Motor neuron (in vitro differentiated cells): ENCODE measurements at places on chromosomes 16 and 17. TPM values are rescaled to one million over a fixed set of nuclear protein-coding genes. Genes with fewer than 3 reads are reported as not detected.

DNA sequence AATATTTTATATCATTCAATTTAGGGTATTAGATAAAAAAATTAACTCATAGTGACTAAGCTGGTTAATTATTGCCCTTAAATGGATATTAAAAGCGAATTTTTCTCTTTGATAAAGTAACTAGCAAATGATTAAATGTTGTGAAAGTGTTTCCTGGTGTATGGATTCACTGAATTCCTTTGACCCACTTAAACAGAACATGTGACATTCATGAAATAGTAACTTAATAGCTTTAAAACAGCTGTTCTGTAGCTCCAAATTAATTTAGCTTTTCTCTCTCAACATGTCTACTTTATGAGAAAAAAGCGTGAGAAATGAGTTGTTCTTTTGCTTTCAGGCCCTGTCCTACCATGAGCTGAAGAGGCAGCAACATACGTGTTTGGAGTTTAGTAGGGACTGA is 36.4 kb upstream of the APPBP2 start:
- ATAC-seq, result no peak

DNA sequence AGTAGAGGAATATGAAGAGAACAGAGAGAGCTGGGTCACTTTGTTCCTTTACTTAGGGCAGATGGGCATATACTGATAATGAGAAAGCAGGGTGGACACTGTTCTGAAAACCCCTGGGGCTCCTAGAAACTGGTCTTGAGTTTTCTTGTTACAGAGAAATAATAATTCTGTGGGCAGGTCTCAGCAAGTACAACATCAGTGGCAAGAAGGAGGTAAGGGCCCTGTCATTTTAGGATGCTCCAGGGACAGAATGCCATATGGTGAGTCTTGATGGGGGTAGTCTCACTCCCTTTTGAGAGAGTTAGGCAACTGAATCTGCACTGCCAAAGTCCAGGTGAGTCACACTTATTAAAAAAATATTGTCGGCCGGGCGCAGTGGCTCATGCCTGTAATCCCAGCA is 102.3 kb downstream of the KCNJ2 start:
- no peak for ATAC-seq

TMEM88 gene
- total RNA-seq, result 4.4 and 6.6 TPM in 2 replicates

GRIN2A gene
- total RNA-seq, result 3.6 and 3.8 TPM in 2 replicates

CSH2 gene
- total RNA-seq, result not detected in 2 replicates

DNA sequence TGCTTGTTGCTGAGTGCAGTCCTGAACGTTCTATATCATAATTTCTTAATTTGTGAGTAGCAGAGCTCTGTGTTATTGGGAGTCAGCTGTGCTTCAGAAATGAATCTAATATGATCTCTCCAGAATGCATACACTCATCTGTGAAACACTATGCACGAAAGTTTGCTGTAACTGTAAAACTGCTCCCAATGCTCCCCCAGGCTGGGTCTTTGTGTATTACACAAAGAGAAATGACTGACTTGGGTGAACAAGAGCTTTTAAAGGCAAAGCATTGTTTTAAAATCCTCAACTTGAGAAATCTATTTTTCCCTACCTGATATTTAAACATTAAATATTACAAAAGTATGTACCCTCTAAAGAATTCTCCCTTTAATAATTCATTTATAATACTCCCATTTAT is 636.7 kb upstream of the KIF2B start:
- ATAC-seq, result no peak

CLDN6 gene
- total RNA-seq, result 0.31 TPM in 1 of 2 replicates, not detected in the other

DNA sequence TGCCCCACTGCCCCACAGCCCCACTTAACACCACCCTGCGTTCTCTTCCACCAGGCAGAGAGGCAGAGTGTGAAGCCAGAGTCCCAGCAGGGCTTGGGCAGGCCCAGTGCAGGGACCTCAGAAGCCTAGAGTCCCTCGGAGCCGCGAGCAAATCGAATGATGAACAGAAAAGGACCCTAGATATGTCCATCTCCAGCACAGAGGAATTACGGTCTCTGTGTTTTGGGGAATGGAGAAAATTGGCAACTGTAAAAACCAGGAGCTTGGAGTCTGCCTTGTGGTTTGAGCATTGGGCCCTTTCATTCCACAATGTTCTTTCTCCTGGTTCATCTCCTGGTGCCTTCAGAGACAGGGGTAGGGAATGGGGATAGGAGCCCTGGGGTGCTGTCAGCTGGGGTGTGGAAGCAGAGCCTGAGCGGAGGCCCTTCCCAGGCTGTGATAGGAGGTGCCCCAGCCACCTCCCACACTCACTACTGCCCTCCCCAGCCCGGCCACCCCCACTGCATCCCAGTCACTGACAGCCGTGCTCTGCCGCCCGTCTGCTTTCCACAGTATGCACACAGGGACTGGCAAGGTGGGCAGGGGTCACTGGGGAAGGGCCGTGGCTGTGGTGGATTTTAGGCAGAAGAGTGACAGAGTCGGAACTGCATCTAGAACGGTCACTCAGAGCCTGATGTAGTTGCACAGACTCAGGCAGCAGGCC is 26.7 kb downstream of the TBX4 start:
- ATAC-seq, result no peak

DNA sequence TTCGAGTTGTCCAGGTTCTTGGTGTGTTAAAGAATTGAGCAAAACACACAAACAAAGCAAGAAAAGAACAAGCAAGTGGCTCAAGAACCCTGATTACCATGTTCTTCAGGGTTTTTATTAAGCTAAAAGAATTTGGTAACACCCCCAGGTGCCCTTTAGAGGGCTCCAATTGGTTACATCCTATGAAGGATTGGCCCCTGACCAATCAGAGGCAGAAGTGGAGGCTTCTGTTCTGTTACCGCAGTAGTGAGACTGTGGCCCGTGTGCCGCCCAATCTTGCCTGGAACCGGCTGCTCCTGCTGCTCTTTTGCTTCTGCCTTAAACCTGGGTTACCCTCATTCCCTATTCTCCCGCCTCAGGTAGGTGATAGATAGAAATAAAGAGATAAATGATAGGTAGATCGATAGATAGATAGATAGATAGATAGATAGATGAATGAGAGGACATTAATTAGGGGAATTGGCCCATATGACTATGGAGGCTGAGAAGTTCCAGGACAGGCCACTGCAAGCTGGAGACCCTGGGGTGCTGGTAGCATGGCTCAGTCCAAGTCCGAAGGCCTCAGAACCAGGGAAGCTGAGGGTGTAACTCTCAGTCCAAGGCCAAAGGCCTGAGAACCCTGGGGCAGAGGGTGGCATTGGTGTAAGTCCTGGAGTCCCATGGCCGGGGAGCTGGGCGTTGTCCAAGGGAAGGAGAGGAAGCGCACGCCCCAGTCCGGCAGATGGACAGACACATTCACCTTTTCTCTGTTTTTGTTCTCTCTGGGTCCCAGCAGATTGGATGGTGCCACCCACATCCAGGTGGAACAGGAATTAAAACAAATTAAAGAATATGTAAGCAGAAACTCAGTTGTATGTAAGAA is 3.5 kb upstream of the CA5A start:
- ATAC-seq, result no peak
